AG10803 (cell line): ENCODE measurements at places on chromosomes 12 and 14.

GRCh38 chr12:49905718-49906314, 2.1 kb upstream of the FAIM2 start:
- no peak for DNase-seq

- peak; percentile 70 for DNase-seq
Measured at GRCh38 chr12:65526311-65526710, 247.8 kb downstream of the MSRB3 start.

- DNase-seq, result no peak
Measured at GRCh38 chr12:41510470-41510869, 322.4 kb downstream of the PDZRN4 start.

DNA sequence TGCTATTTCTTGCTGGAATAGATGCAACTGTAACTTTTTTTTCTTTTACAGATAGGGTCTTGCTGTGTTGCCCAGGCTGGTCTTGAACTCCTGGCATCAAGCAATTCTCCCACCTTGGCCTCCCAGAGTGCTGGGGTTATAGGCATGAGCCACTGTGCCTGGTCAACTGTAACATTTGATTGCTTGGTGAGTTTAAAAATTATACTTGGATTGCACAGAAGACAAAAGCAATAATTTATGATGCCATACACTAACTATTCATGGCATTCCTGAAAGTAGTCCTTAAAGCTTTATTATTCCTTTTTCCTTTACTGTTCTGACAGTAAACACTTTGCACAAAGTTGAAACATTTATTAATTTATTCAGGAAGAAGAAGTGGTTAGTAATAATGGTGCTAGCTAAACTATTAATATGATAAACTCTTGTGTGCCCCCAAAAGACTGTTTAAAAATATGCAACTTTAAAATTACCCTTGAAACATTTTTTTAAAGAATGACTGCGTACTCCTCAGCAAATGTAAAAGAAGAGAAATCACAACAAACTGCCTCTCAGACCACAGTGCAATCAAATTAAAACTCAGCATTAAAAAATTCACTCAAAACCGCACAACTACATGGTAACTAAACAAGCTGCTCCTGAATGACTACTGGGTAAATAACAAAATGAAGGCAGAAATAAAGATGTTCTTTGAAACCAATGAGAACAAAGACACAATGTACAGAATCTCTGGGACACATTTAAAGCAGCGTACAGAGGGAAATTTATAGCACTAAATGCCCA, 8.3 kb downstream of the PTPRB start:
- DNase-seq, result no peak

GRCh38 chr14:71491931-71492330, 440.3 kb upstream of the RGS6 start:
- DNase-seq, result peak; percentile 81

DNA sequence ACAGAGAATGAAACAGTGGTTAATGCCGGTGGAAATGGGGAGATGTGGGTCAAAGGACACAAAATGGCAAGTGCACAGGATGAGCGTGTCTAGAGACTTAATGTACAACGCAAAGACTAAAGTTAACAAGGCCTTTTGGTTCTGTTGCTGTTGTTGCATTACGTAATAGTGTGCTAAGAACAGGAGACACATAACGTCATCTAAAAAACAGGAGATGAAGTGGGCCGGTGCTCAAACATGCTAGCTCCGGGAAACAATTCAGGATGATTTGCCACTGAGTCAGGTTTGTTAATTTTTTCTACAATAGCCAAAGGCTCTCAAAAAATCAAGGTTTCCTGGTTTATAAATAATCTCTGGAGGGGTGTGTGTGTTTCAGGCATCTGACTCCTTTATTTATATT, 55.5 kb downstream of the ETV6 start:
- peak; percentile 90 for DNase-seq

- DNase-seq, result peak; percentile 39
Measured at GRCh38 chr14:81211844-81212243, 8.9 kb downstream of the GTF2A1 start.

- DNase-seq, result peak; percentile 79
Measured at GRCh38 chr12:47776471-47777143, 3.6 kb downstream of the SLC48A1 start.

GRCh38 chr14:100567009-100567876, 20.0 kb downstream of the BEGAIN start:
- no peak for DNase-seq

GRCh38 chr12:64522316-64522715, 70.4 kb downstream of the TBK1 start:
- DNase-seq, result peak; percentile 70

GRCh38 chr12:11797317-11797913, 147.9 kb downstream of the ETV6 start:
- DNase-seq, result peak; percentile 95

DNA sequence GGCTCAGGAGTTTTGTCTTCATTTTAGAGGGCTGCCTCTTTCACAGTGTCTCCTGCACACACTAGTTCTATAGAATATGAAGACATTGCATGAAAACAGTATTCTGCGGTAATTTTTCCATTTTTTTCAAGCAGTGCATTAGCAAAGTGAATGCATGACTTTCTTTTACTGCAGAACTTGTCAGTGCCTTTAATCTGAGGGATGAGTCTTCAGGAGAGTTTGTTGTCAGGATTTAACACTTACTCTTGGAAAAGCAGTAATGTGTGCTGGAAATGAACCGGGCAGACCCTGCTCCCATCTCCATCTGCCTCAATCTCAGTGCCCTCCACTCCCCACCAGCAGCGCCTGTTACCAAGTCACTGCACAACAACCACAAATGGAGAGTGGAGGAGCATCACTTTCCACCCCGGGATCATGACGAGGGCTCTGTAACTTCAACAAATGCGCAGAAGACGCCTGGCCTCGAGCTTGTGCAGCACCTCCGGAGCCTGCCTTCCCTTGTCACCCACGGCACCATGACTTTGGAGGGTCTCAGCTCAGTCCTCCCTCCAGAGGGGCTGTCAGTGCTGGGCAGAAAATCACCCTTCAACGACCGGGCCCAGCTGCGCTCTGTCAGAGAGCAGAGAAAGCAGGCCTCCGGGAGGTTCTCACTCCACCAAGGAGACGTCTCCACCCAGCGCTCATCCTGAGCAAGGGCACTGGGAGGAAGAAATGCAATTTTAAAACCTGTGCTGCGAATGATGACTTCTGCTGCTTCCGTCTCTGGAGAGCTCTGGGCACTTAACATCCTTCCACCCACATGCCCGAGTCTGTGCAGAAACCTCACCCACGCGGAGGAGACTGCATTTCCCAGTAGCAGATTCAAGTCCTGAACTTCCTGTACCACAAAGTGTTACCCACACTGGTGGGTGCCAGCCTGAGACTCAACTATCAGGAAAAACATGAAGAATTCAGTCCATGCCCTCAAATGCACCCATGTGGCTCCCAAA, 255.7 kb downstream of the ADGRD1 start:
- DNase-seq, result no peak

DNA sequence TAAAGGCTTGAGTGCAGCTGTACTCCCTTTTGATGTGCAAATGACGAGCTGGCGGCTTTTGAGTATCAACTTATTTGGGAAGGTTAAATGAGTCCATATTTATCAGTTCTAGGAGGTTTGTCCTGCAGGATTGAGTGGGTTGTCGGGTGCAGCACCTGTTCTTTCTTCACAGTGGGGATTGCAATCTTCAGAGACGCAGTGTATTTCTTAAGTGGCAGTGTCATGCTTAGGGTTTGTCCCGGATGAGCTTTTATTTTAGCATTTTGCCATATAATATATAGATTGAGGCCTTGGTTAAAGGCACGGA, 1.2 kb downstream of the FUT8 start:
- DNase-seq, result no peak

DNA sequence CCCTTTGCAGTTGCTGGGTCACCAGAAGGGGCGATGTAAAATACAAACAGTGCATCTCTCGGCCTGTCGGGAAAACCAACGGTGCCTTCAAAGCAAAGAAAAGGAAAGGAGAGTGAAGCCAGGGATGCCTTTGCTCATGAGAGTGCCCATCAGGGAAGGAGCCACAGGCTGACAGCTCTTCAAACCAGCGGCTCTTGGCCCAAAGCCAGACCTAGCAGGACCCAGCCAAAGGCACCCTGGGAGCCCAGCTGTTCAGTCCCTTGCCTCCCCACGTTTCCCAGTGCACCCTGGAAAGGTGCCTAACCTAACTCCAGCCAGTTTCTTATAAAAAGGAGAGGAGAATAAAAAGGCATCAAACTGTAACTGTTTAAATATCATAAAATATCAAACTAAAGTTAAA, 29.2 kb downstream of the PRMT8 start:
- no peak for DNase-seq

DNA sequence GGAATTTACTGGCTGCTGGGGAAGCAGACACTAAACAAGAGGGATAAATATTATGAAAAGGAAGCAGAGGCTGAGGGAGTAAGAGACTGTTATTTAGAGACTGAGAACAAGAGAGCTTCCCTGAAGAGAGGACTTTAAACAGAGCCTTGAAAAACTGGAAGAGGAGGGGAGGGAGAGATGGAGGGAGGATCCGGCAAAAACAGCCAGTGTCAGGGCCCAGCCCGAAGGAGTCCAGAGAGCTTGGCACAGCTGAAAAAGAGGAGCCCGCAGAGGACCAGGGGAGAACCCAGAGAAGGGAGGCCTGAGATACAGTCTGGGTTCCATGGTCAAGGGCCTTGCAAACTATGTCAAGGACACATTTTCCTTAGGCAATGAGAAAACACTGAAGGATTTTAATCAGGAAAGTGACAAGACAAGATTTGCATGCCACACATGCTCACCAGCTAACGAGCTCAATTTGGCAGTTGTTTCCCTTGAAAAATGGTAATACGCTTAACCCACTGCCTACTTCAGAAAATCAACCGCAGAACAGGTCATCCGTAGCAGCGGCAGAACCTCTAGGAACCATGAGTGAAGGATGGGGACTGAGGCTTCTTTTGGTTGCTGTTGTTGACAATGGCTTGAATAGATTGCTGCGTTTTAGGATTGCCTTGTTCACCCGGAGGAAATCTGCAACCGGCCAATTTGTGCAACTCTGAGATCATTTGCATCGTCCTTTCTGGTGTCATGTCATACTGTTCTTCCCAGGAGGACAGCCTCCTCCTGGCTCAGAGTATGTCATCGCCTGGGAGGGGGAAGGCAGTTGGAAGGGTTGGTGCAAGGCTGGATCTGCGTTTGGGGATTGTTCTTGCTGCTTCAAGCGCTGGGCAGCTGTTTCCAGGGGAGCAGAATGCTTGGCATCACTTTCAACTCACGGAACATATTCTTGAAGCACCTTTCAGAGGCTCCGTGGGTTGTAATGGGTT, 108.2 kb downstream of the PRMT8 start:
- no peak for DNase-seq

GRCh38 chr14:24368562-24369252, 723 bp downstream of the NFATC4 start:
- peak; percentile 95 for DNase-seq

- no peak for DNase-seq
Measured at GRCh38 chr14:79089576-79089975, 919.4 kb downstream of the NRXN3 start.

DNA sequence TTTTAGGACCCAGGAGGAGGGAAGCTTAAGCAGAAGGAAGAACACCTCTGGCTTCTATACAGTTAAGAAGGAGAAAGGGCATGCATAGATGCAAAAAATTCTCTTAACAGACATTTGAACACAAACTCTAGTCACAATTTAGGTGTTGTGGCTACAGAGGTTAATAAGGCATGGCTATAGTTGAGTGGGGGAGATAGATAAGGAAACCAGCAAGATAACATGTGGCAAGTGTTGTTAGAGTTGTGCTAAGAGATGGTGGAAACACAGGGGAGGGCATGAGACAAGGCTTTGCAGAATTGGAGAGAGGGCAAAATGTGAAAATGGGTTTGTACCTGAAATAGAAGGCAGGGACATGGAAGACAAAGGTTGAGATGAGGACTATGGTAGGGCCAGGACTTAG, 88.9 kb downstream of the MSRB3 start:
- no peak for DNase-seq

DNA sequence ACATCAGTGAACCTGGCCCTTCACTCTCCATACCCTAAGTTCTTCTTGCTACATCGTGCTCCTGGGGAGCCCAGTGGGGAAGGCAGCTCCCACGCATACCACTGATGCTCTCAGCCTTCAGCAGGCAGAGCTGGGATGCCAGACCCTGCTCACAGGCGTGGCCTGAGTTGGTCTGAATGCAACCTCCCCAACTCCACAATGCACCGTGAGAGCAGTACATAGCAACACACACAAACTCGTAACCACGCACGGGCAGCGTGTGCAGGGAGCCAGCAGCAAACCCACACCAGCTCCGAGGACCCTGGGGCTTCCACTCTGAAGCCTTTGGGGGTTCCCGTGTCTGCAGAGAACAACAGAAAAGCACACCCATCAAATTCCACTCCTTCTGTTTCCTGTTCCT, 37.3 kb downstream of the ANO2 start:
- DNase-seq, result no peak

GRCh38 chr12:19749906-19750574, 310.7 kb downstream of the AEBP2 start:
- DNase-seq, result no peak

DNA sequence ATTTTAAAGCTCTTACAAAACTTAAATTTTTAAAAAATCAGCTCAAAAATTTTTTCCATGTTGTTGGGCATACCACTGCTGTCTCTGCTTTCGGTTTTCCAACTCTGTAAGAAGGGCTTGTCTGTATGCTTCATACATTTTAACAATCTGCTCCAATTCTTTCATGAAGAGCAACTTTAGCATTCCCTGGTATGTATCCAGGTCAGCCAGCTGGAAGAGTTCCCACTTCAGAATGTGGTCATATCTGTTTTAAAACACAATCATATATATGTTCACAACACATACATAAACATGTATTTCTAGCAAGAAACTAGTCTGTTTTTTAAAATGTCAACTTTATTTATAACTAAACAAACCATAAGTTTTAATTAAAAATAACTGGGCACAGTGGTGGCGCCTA, 33.0 kb downstream of the SAV1 start:
- DNase-seq, result peak; percentile 27

DNA sequence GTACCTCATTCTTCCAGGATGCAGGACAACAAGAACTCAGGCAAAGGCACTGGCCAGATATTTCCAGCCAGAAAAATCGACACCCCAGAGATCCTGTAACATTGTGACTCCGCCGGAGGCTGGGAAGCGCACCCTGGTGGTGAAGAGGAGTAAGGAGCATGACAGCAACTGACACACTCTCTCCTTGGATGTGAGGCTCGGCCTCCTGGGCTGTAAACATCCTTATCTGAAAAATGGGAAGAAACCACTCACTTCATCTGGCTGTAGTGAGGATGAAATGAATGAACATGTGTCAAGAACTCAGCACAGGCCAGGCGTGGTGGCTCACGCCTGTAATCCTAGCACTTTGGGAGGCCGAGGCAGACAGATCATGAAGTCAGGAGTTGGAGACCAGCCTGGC, 27.5 kb downstream of the TCHP start:
- DNase-seq, result peak; percentile 50

DNA sequence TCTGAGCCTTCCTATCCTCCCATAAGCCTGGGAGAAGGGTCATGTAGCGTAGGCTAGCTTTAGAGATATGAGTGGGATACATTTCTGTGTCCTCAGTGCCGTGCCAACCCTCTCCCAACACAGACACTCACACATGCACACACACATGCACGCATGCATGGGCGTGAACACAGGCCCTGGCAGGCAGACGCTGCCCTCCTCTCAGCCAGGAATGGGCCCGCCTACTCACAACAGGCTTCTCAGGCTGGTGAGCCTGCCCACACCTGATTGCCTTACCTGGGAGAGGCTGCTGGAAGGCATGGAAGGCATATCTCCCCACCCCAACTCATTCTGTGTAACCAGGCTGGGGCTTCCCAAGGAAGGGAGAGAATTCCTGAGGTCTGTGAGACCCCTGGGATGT, 12.8 kb upstream of the ACVR1B start:
- no peak for DNase-seq

- DNase-seq, result peak; percentile 36
Measured at GRCh38 chr12:123085730-123086487, 65.0 kb downstream of the PITPNM2 start.

GRCh38 chr14:61661471-61662400, 33.6 kb upstream of the HIF1A start:
- DNase-seq, result peak; percentile 49
